ENCODE measurements at places on chromosomes 11 and 22.

DNA sequence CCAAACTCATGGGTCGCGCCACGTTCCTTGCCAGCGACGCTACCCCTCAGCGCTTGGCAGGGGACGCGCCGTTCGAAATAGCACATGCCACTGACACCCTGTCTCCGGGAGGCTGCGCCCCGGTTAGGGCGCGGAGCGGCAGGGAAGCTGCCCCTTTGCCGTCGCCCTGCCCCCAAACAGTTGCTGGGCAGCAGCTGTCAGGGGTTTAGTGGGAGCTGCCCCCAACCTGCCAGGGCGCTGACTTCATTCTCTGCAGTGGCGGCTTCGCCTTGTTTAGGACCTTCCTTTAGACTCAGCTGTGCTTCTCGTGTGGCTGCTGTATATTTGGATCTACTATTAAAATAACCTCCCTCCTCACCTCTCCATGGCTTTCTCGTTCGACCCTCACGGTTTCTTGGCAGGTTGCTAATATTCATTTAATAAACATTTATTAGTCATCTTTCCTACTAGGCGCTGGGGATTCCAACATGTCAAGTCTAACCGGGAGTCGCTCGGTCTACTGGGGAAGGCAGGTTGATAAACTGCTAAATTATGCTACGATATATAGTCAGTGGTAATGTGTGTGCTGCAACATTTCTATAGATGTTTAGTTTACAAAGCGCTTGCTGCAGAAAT lies 782 bp downstream of the TMEM109 start:
- peak; percentile 32 for DNase-seq

- DNase-seq: no peak
Measured at GRCh38 chr11:76664578-76665061, 5.9 kb downstream of the LRRC32 start.

- DNase-seq: peak; percentile 89
Measured at GRCh38 chr22:45529971-45530575, 27.4 kb downstream of the FBLN1 start.

- DNase-seq: no peak
Measured at GRCh38 chr11:44065161-44065661, 859 bp upstream of the ACCS start.

DNA sequence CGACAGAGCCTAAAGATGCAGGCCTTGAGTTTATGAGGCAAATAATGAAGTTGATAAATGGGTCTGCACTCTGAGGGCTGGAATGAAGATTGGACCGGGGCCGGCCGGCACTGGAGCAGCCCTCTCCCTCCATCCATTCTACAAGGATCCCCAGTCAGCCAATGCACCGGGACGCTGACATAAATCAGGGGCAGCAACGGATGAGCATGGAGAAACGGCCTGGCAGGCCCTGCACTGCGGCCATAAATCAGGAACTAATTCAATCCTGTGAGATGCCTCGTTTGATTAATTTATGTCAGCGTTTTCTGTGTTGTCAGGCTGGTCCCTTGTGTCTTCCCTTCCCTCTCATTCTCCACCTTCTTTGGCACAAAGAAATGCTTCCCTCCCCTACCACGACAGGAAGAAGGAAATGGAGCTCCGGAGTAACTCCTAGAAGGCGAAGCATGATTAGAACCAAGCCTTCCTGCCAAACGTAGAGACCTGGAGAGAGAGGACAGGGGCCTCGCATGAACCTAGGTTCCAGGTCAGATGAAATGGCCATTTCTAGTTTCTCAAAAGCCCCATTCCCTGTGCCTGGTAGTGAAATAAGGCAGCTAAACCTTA lies 358.4 kb downstream of the OPCML start:
- no peak for DNase-seq

- no peak for DNase-seq
Measured at GRCh38 chr11:123493349-123494063, 63.4 kb downstream of the GRAMD1B start.

DNA sequence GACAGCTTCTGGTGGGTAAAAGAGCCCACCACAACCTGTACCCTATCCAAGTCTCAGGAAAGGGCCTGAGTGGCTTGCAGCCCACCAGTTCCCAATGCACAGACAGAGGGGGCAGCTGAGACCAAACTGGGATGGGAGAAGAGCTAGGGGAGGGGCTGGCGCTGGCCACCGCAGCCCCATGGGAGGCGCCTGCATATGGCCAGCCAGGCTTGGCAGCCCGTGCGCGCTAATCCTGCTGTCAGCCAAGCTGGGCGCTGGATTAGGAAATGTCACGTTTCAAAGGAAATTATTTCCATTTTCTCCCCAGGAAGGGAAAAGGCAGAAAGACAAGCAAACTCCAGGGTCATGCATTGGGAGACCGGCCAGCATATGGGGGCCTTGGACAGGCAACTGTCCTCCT lies 236.8 kb downstream of the BUD13 start:
- DNase-seq: no peak

DNA sequence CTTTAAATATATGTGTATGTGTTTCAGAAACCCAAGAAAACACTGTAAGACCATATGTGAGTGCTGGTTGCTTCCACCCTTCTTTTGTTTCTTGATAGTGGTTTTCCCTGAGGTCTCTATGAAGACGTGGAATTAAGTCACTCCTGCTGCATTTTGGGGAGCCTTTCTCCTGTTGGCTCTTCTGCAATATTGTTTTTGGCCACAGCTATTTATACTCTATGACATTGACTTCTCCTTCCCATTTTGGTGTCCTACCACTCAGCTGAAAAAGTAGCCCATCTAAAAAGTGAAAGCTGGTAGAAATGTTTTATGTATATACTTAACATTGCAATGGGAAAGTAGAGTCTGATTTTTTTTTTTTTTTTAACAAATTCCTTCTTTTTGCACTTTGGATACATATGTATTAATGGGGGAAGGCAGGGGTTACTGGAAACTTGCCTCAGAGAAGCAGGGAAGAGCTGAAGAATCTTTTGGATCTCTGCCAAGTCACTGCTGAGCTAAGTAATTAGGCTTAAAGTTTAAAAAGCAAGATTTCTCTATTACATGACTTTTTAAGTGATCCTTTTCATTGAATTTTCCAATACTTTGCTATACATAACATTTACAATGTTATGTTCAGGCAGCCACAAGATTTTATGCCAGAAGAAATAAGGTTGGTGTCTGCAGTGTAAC lies 1.8 kb downstream of the TTC17 start:
- peak; percentile 33 for DNase-seq

- DNase-seq: no peak
Measured at GRCh38 chr11:118212131-118212725, 12.6 kb downstream of the JAML start.

- DNase-seq: no peak
Measured at GRCh38 chr11:66189031-66189745, 79.3 kb upstream of the RAB1B start.

GRCh38 chr22:30386608-30386959 lies 627 bp downstream of the RNF215 start:
- no peak for DNase-seq

GRCh38 chr22:29031227-29032011 lies 30.2 kb downstream of the C22orf31 start:
- DNase-seq: peak; percentile 96

DNA sequence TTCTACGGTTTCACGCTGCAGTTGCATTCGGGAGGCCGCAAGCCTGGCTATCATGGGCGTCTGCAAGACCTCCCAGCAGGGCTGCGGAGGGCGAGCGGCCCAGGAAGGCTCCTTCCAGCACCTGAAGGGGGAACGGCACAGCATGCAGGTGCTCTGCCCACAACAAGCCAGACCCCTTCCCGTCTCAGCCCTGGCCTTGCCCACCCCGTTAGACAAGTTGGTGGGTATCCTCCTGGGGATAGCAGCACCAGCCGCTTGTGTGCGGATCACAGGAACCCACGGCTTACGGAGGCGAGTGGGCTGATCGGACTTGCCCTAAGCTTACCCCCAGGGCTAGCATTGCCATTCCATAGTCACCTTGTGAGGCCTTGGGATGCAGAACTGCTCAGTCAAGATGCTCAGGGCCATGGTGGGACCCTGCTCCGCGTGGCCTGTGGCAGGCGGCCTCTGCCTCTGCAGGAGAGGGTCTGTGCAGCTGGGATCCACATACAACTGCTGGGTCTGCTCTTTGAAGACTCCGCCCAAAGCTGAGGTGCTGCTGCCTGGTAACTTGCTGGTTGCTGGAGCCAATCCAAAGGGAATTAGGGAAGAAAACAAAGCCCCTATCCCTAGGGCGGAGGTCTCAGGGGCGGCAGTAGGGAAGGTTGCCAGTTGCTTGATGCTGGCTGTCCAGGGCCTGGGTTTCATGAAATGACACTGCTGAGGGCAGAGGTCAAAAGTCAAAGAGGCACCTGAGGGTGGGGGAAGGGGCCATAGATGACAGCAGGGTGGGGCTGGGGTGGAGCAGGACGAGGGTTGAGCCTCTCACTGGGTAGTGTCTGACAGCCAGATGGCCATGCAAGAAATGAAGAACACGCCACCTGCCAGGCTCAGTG lies 1.4 kb upstream of the OSBPL5 start:
- DNase-seq: no peak

- DNase-seq: no peak
Measured at GRCh38 chr11:112632866-112633505, 328.2 kb upstream of the NCAM1 start.

GRCh38 chr11:12088047-12088481 lies 22.3 kb upstream of the MICAL2 start:
- peak; percentile 94 for DNase-seq
